ENCODE measurements at places on chromosomes 3 and 15.

- DNase-seq: no peak
These were observed 191.6 kb downstream of the SV2B start for GRCh38 chr15:91291673-91292072.

DNA sequence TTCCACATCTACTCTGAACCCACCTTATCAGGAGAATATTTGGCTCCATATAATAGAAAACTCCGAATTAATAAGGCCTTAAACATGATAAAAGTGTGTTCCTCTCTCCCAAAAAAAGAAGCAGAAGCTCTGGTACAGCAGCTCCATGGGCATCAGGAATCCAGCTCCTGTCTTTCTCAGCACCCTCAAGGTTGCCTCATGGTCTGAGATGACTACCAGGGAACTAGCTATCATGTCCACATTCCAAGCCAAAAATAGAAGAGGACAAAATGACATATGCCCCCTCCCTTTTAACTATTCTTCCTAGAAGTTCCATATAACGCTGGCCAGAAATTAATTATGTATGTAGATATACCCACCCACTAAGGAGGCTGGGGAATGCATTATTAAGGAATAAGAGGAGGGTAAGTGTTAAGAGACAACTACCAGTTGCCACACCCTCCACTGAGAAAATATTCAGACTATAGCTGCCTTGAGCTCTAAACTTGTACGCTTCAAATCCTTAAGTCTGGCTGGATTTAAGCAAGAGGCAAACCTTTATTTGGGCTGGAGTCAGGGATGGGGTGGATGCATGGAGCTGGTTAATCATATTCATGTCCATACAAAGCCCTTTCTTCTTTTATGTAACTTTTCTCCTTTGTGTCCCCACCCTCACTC, 35.8 kb upstream of the CTDSPL start:
- DNase-seq: no peak

- no peak for DNase-seq
These were observed 21.0 kb downstream of the BOC start for GRCh38 chr3:113232342-113232741.

GRCh38 chr15:95016511-95017229, 785.3 kb downstream of the MCTP2 start:
- DNase-seq: no peak

- no peak for DNase-seq
These were observed 28.0 kb upstream of the PLA2G4E start for GRCh38 chr15:42048821-42049200.

DNA sequence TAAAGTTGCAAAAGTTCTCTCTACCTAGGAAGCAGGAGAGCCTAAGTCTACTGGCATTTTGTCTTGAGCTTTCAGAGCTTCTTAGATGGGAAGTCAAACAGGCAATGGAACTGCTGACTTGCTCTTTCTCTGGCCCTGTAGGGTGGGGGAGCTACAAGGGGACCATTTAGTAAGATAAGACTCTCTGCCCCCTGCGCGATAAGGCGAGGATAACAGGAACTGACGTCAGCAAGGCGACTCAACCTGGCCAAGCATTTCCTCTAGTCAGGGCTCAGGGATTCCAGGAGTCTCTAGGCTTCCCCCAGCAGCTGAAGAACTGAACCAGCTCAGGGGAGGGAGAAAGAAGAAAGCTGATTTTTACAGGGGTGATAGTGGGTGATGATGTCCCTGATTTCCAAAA, 5.8 kb downstream of the RARB start:
- DNase-seq: no peak

DNA sequence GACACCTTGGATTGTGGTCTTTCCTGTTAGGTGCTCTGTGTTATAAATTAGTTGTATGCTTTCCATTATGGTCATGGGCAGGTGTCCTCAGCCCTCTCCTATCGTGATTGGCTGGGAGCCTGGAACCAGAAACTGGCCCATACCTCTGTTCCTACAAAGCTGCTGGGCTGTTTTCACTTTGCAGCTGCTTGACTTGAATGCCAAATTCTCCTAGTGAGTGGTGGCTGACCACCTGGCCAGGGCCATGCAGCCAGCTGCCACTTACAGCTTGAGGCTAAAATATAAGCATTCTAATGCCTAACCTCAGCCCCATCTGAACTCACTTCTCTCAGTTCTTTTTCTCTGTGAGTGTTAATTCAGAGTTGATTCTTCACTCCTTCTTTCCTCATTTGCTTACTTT, 239.3 kb upstream of the GBE1 start:
- DNase-seq: no peak

DNA sequence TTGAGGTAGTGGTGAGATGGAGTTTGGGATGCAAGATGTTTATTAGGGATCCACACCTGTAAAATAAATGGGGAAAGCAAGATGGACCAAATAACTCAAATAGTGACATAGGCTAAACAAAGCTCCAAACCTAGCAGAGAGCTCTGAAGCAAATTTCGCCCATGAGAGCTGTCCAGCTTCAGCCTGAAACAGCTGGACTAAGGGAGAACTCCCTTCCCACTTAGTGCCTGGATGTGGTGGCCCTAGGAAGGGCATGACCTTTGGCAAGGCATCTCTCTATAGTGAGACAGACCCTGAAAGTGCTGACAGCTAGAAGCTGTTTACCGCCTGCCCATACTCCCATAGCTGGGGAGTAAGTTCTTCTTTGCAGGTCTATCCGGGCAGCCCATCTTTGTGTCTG, 48.1 kb downstream of the COL6A5 start:
- no peak for DNase-seq

- no peak for DNase-seq
These were observed 135.1 kb downstream of the HCN4 start for GRCh38 chr15:73233623-73234022.

DNA sequence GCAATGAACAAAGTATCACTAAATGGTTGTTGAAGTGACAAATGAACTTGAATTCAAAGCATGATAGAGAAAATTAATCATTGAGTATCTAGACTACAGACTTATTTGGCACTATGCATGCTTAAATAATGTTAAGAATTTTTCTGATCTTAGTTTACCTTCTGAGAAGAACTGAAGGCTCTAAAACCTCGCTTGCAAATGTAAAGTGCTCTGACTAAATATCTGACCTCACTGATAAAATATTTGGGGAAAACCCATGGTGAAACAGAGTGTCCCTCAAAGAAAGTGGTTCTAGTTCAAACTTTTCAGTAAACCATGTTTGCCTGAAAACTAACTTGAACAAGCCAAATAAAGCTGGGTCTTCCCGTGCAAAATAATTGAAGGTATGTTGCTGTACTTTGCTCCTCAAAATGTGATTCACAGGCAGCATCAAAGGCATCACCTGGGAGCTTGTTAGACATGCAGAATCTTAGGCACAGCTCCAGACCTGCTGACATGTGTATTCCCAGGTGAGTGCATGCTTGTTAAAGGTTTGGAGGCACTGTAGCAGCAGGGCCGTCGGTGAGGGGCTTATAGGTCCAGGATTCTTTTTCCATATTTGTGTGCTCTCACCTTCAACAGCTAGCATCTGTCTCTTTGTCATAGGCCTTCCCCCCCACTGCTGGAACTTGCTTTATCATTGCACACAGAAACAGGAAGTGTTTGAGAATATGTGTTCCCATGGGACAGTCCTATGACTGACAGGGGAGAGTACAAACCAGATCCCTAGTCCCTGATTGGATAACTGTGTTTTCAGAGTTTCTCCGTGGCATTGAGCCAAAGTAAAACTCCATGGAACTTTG, 524.2 kb upstream of the LMCD1 start:
- DNase-seq: peak; percentile 6

DNA sequence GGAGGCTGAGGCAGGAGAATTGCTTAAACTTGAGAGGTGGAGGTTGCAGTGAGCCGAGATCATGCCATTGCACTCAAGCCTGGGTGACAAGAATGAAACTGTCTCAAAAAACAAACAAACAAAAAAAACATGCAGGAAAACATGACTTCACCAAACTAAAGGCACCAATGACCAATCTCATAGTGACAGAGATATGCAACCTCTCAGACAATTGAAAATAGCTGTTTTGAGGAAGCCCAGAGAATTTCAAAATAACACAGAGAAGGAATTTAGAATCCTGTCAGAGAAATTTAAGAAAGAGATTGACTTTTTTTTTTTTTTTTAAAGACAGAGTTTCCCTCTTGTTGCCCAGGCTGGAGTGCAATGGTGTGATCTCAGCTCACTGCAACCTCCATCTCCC, 26.1 kb downstream of the NCBP2 start:
- no peak for DNase-seq

DNA sequence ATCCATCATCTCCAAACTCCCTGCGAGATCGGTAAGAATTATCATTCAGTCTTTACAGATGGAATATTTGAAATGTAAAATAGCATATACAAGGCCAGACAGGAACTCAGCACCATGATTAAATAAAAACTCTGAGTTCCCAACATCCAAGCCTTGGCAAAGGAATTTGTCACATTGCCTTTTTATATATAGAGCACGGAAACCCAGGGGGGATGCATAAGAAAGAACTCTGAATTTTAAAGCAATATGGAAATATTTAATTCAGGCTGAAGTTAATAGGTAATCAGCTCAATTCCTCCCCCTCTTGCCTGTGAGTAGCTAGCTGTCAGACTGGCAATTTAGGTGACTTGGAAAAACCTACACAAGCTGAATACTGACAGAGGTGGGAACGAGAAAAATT, 217.9 kb upstream of the KCNMB2 start:
- no peak for DNase-seq

GRCh38 chr15:77180270-77180669, 109.4 kb upstream of the TSPAN3 start:
- no peak for DNase-seq

- DNase-seq: no peak
These were observed 785.5 kb upstream of the ARRDC4 start for GRCh38 chr15:97174886-97175540.

DNA sequence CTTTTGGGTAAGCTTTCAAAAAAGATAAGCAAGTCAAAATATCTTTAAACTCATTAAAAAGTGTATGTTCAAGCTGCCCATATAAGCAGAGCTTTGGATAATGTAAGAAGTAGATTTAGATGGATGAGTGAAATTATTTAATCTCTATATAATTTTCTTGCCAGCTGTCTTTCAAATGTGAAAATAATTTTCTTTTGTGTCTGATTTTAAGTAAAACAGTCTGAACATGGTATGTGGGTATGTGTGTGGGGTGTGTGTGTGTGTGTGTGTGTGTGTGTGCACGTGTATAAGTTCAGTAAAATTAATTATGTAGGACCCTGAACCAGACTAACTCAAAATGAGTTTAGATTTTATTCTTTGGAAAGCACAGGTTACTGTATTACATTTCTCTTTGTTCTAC, 155.2 kb upstream of the CGNL1 start:
- DNase-seq: no peak

DNA sequence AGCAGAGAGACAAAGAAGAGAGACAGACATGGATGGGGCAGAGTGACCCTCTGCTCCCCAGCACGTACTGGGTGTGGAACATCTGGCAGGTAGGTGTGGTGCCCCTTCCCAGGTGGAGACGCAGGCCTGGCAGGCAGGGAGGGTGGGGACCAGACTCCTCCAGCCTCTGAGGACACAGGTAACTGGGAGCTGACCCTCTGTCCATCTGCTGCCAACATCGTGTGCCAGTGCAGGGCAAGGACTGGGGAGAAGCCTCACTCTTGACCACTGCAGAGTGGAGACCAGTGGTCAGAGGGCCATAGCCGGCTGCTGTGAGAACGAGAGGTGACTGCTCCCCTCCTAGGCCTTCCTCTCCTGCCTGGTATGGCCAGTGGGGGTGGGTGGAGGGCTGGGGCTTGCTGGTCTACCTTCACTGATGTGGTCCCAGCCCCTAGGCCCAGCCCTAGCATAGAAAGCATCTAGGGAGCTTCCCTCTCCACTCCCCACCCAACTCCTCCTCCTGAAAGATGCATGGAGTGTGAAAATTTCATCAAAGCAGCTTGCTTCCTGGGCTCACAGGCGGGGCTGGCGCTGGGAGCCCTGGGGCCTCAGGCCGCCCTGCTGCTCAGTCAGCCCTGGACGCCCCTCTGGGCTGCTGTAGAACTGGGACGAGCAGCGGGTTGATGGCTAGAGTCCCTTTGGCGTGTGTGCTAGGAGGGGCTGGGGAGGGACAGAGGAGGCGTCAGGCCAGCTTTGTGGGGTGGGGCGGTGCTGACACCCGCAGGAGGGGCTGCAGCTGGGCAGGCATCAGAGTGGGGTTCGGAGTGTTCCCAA, 90.3 kb downstream of the PLXNA1 start:
- DNase-seq: no peak

- no peak for DNase-seq
These were observed 105.0 kb downstream of the LRRK1 start for GRCh38 chr15:101024073-101024695.

- DNase-seq: peak; percentile 27
These were observed 54.2 kb upstream of the ARHGEF3 start for GRCh38 chr3:56855856-56856512.

DNA sequence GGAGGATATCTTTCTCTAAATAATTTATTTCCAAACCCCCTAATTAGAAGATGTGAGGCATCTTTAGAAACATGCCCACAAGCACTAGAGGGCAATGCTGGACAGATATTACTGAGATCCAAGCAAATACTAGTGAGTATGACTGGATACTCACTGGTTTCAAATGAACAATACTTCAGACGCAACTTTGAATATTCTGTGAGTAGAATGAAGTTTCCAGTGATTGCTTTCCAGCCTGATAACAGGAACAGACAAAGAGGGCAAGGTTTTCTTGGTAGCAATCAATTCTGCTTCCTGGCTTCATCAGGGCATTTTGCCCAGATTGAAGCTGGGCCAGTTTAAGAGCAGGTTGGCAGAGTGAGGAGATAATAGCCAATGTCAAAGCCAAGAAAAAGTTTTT, 442.6 kb upstream of the PDZRN3 start:
- no peak for DNase-seq

- DNase-seq: no peak
These were observed 10.3 kb downstream of the NCBP2 start for GRCh38 chr3:196931828-196932587.

DNA sequence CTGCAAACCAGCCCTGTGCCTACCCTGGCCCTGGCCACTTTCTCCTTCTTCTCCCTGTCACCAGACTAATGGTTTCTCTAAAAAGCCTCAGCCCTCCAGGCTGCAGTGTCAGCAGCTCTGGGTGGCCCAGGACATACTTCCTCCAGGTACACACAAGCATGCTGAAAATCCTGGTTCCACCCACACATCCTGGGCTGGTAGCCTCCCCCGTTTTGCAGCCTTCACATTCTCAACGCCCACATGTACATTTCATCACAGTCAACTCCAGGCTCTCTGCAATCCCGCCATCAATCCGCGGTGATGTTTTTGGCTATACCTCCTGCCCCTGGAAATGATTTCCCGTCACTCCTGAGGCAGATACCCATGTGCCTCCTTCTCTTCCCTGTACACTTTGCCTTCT, 59.4 kb downstream of the MAGEF1 start:
- DNase-seq: no peak

GRCh38 chr15:25877681-25878080, 14.6 kb upstream of the ATP10A start:
- no peak for DNase-seq

GRCh38 chr15:93141371-93141794, 52.4 kb upstream of the RGMA start:
- no peak for DNase-seq
